ENCODE measurements at places on chromosomes 3 and 15.

- no peak for DNase-seq
These were observed 488.7 kb upstream of the TPRG1 start for GRCh38 chr3:188683032-188683521.

- DNase-seq: no peak
These were observed 133.5 kb upstream of the STT3B start for GRCh38 chr3:31399271-31399670.

GRCh38 chr3:139466360-139466759 is 10.0 kb downstream of the RBP2 start:
- DNase-seq: no peak

GRCh38 chr3:108897883-108898282 is 55.8 kb downstream of the GUCA1C start:
- DNase-seq: no peak

GRCh38 chr3:46734773-46735172 is 17.1 kb upstream of the PRSS50 start:
- DNase-seq: no peak

DNA sequence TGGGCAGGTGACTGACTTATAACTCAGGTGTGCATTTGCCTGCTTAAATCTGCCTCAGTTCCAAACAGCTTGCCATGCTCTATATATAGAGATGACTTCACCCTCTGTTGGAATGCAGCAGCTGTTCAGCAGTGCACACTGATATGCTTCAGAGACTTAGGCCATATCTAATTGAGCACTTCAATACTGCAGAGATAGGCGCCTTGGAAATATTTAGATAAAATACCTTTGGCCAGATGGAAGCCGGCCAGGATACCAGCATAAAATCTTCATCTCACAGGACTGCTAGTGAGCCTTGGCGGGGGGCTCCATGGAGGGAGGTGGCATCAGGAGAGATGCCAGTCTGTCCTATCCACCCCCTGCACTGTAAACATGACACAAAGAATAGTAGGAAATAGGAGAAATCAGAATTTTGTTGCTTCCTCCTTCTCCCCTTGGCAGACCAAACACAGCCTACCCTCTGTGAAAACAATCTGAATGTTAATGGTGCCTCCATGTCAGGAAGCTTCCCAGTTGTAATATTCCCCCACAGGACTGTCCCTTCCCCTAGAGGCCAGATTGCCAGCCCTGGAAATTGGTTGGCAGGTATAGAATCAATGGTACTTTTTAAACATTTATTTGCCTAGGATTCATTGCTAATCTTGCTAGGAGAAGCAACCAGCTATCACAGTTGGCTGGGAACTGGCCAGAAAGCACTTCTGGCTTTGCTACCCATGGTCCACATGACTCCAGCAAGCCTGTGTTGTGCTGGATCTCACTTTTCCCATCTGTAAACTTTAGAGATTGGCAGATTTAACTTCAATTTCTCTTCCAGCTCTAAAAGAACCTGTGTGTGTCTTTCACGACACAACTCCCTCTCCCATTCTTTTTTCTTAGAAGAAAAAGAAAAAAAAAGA is 215.5 kb upstream of the KCNMB2 start:
- no peak for DNase-seq

All from activated T-cell treated with anti-CD3 and anti-CD28 coated beads for 1 hour (primary cell).